CD4-positive, CD25-positive, alpha-beta regulatory T cell (primary cell): ENCODE measurements at places on chromosomes 13 and 19.

DNA sequence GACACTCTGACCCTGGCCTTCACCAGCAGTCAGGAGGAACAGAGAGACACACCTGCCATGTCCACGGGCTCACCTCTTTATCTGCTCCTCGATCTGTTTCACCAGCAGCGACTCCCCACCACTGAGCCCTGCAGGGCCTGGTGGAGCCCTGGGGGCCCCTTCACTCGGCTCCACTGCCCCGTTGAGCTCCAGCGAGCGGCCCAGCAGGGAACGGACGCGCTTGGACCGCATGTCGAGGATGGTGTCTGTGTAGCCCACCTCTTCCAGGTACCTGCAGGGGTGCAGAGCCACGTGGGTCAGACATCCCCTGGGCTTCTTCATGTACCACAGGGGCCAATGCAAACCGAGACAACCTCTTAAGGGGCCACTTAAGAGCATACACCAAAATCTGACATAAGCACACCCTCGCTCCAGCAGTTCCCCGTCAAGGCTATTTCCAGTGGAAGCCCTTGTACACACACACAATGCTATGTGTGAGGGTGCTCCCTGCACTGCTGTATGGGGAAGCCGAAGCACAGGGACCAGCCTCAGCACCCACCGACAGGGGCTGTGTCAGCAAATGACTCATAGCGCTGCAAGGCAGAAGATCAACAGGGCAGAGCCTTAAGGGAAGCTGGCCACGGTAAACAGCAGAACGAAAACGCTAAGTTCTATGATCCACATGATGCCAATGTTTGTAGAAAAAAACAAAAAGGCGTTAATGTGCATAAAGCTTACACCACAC lies 12.7 kb upstream of the FKRP start:
- DNase-seq: no peak
- no peaks in the 10 kb centered on the region for H3K27me3 ChIP-seq
- no peak overlapping the region for H3K4me3 ChIP-seq
- peaks cover 6% of the 10 kb centered on the region for H3K4me1 ChIP-seq
- no peak overlapping the region for H3K27ac ChIP-seq

GRCh38 chr19:897442-898039 lies 4.3 kb downstream of the RNU6-9 start:
- H3K27me3 ChIP-seq: no peaks in the 10 kb centered on the region
- H3K4me3 ChIP-seq: no peak overlapping the region
- peaks cover 21% of the 10 kb centered on the region for H3K4me1 ChIP-seq
- H3K27ac ChIP-seq: no peak overlapping the region
- no peak for DNase-seq

GRCh38 chr13:60572003-60572798 lies 175.2 kb downstream of the TDRD3 start:
- H3K4me3 ChIP-seq: no peak overlapping the region
- H3K27me3 ChIP-seq: no peaks in the 10 kb centered on the region
- DNase-seq: no peak
- H3K36me3 ChIP-seq: peaks cover 14% of the 10 kb centered on the region
- H3K27ac ChIP-seq: no peak overlapping the region

DNA sequence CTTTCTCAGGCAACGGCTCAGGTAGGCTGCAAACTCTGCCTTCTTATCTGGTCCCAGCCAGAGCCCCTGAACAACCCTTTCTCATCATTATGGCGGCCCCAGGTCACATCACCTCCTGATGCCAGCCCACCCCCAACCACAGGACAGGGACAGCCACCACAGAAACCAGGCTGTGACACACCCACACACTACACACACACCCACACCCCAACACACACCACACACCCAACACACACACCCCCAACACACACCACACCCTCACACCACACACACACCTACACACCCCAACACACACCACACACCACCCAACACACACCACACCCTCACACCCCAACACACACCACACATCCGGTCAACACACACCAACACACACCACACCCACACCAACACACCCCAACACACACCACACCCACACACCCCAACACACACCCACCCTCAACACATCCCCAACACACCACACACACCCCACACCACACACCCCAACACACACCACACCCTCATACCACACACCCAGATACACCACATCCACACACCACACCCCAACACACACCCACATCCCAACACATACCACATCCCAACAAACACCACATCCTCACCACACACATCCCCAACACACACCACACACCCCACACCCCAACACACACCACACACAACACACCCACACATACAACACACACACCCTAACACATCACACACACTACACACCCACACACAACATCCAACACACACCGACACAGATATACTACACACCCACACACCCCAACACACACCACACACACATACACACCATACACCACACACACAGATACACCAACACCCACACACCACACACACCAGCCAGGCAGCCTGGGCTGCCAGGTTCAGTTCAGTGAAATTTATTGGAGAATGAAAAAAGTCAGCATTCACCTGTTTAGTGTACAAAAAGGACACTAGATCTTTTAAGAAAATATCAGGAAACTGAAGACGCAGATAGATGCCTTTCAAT lies 4.2 kb upstream of the ISYNA1 start:
- peak overlapping the region; percentile 43 for H3K27ac ChIP-seq
- no peaks in the 10 kb centered on the region for H3K27me3 ChIP-seq
- peak; percentile 53 for DNase-seq
- peaks cover 25% of the 10 kb centered on the region for H3K36me3 ChIP-seq
- peaks cover 20% of the 10 kb centered on the region for H3K4me1 ChIP-seq
- no peak overlapping the region for H3K4me3 ChIP-seq

DNA sequence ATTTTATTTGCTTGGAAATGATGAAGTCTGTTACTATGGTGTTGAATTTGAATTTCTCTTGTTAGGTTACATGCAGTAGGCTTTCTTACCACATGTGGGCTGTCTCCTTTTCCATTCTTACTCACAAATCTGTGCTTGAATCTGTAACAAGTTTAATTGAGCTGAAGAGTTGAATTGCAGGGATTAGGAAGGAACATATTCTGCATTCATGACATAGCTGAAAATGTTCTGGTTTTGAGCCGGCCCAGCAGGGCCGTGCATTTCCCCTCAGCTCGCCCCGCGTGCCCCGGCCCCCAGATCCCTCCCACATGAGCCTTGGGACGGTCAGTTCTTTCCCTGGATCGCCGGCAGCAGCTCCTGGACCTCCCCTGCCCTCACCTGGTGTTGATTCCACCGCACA lies 28.1 kb downstream of the TFDP1 start:
- DNase-seq: no peak
- H3K36me3 ChIP-seq: peaks cover 13% of the 10 kb centered on the region
- H3K4me3 ChIP-seq: no peak overlapping the region
- H3K27ac ChIP-seq: no peak overlapping the region
- no peaks in the 10 kb centered on the region for H3K27me3 ChIP-seq

- DNase-seq: no peak
- H3K27me3 ChIP-seq: no peaks in the 10 kb centered on the region
- H3K4me3 ChIP-seq: no peak overlapping the region
- peaks cover 17% of the 10 kb centered on the region for H3K4me1 ChIP-seq
Observed at GRCh38 chr19:45163751-45164460, 3.1 kb upstream of the NKPD1 start.
